H1 (cell line): ENCODE measurements at places on chromosomes 3 and 15.

GRCh38 chr3:64355401-64355807 is 130.1 kb upstream of the PRICKLE2 start:
- DNase-seq, result no peak

DNA sequence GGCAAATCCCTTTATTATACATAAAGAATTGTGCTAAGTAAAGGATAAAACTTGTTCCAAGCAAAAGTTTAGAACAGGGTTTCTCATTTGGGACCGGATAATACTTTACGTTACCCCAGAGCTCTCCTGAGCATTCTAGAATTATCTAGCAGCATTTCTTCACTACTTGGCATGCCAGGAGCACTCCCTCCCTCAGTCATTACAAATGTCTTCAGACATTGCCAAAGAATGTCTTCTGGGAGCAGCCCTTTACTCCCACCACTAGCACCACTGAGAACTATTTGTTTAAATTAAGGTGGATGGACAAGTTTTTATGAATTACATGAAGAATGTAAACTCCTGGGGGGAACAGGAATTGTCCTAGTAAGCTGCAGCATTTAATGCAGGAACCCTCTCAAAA is 516.4 kb downstream of the GBE1 start:
- DNase-seq, result no peak

GRCh38 chr3:135178566-135178965 is 383.5 kb downstream of the EPHB1 start:
- DNase-seq, result no peak

DNA sequence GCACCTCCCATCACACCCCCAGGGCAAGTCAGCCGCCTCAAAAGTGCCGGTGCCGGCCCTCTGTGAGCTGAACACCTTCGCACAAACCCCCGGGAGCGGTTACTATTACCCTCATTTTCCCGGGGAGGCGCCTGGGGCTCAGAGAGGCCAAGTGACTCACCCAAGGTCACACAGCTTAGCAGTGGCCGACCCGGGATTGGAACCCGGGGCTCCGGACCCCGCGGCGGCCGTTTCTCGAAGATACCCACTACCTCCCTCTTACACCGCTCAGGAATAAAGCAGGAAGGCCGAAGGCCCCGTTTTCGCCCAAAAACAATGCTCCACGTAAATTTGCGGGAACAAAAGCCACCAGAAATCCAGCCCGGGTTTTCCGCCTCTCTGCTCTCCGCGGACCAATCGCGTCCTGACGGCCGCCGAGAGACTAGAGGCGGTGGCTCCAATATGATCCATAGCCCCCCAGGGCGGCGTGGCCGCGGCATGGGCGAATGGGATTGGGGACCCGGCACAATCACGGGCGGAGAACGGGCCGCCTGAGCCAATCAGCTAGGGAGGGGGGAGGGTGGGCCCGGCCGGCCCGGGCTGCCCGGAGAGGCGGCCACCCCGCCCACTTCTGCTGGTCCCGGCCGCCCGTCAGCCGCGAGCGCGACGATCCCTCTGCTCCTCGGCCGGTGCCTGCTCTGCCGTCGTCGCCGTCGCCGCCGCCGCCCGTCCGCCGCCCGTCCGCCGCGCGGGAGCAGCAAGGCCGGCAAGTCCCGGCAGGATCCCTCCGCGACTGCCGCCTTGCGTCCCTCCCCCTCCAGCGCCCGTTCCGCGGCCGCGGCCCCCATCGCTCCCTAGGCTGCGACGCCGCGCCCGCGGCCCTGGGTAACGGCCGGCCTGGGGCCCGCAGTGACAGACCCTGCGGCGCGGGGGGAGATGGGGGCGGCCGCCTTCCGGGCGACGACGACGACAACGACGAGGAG is 177.0 kb downstream of the OR4M2 start:
- DNase-seq, result no peak

- DNase-seq, result no peak
Measured at GRCh38 chr3:12392101-12392878, 92.0 kb upstream of the TSEN2 start.

DNA sequence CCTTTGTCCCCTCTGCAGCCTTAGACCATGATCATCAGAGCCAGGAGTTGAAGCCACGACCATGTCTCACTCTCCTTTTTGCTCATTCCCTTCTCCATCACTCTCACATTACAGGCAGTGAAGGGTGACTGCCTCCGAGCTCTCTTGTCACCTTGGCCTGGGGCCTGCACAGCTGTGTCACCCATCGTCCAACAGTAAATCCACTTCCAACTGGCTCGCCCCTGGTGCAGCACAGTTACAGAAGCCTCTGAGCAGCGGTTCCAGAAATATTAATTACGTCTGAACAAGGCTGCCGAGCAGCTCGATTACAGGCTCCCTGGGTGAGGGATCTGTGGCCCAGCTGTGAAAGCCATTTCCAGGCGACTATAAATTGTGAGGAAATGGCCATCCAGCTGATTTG is 528.2 kb downstream of the NR2F2 start:
- no peak for DNase-seq

- no peak for DNase-seq
Measured at GRCh38 chr3:67083277-67083676, 85.2 kb downstream of the KBTBD8 start.

GRCh38 chr3:21645121-21645897 is 105.7 kb downstream of the ZNF385D start:
- DNase-seq, result no peak

- DNase-seq, result no peak
Measured at GRCh38 chr3:111810909-111811308, 48.2 kb upstream of the PHLDB2 start.

GRCh38 chr3:182294696-182295095 is 498.6 kb upstream of the ATP11B start:
- no peak for DNase-seq

DNA sequence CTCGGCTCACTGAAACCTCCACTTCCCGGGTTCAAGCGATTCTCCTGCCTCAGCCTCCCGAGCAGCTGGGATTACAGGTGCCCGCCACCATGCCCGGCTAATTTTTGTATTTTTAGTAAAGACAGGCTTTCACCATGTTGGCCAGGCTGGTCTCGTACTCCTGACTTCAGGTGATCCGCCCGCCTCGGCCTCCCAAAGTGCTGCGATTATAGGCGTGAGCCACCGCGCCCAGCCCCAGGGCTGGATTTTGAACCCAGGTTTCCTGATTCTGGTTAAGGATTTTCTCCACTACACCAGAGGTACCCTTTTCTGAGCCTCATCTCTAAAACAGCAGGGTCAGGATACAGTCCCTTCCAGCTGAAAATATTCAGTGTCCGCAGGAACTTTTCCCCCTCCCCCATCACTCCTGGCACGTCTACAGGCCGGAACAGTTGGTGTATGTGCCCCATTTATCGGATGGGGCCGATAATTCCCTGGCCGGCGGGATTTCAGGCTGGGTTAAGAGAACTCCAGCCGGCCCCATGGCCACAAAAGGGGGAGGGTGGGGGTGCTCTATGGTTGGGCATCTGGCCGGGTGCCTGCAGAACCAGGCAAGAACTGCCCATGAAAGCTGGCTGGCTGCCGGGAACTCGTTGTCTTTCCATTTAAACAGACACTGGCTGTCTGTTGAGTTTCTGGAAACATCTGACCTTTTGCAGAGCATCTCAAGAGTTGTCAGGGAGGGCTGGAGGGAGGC is 26.8 kb upstream of the SEMA4B start:
- no peak for DNase-seq

DNA sequence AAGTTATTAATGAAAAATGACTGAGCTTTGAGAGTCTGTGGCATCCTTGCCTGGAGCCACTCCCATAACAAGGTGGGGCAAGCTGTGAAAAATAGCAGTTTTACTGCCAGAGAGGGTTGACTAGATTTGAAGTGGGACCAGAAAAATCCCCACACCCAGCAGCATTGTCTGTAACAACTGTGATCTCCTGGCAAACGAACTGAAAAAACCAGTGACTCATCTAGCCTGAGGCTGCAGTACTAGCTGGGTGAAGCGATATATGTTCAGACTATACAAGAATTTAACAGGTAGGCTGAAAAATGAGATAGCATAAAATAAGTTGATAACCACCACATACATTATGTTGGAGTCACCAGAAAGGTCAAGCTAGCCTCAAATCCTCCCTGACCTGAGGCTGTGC is 64.0 kb downstream of the DPH6 start:
- DNase-seq, result peak; percentile 1

DNA sequence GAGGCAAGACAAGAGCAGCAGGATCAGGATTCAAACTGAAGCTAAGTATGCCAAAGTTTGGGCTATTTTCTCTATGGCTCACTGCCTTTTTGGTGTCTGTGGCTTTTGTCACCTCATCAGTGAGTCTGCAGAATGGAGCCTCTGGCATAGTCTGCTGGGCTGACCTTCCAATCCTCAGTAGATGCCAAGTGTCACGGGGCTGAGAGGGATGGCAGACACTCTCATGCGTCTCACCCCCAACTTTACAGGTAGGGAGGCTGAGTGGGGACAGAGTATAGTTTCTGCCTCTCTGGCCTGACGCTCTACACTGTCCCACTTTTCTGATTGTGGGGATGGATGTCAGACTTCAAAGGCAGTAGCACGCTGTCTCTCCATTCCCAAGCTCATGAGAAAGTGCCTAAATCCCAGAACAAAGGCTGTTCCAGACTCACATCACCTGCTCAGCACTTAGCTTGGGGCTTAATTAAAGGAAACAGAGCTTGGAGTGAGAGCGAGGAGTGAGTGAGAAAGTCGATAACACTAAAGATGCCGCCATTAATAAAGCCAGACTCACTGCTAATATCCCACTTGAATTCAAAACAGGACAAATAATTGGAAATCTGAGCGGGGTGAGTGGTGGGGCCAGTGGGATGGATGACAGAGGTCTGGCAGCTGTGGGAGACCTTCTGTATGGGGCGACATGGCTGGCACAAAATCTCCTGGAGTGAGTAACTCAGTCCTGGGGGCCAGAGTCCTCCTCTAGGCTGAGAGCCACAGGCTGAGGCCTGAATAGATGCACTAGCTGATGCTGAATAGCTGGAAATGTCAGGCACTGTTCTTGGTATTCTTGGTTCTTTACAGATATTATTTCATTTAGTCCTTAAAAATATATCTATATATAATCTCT is 78.4 kb upstream of the MRPS22 start:
- peak; percentile 17 for DNase-seq

- no peak for DNase-seq
Measured at GRCh38 chr3:196115678-196116083, 33.8 kb upstream of the TFRC start.

GRCh38 chr3:50395070-50395860 is 35.9 kb upstream of the TMEM115 start:
- no peak for DNase-seq

GRCh38 chr15:49471733-49472132 is 48.7 kb downstream of the FGF7 start:
- no peak for DNase-seq

GRCh38 chr3:190716211-190716610 is 146.3 kb downstream of the GMNC start:
- DNase-seq, result no peak

- DNase-seq, result no peak
Measured at GRCh38 chr15:59444081-59444835, 6.3 kb downstream of the FAM81A start.

DNA sequence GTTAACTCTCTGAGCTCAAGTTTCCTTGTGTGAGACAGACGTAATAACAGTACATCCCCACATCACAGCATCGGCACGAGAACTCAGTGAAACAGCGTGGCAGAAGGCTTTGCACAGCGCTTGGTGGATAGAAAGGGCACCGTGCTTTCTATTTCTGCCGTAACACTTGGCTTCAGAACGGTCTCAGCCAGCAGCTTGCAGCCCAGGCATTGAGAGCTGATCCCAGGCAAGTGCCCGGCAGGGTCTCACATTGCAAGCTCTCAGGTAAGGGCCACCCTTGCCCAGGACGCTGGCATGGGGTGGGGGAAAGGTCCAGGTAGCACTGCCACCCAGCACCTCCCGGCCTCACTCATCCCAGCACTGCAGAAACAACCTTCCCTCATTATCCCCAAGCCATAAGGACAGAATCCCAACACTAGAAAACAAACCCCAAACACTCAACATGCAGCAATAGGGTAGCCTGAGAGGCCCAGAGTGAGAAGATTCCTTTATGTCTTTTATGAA is 70.5 kb upstream of the ITGA11 start:
- DNase-seq, result no peak

DNA sequence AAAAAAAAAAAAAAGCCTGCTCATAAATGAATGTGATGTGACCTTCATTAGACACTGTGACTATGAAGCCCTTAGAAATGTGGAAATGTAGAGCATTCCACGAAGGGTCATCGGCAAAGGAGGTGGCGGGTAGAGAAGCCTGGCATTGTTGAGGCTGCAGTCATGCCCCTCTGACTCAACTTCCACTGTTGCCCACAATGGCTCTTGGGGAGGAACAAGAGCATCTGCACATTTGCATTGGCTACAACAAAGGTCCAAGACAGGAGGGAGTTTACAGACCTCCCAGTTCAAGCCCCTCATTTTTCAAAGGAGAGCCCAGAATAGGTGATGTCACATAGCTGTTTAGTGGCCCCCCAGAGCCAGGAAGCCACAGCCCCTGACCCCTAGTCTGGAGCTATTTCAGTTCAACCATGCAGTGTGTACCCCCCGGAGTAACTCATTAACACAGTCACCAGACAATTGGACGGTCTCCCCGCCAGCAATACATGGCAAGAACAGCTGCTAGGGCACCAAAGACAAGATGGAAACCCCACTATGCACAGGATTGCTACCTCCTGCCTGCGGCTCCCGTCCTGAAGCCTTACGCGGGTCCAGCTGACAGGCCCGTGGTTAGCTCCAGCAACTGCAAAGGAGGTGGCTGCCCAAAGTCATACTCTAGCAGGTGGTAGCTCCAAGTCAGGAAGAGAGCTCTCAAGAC is 56.2 kb downstream of the SH3BP5 start:
- DNase-seq, result no peak

GRCh38 chr3:194779729-194780224 is 94.1 kb downstream of the FAM43A start:
- DNase-seq, result no peak

DNA sequence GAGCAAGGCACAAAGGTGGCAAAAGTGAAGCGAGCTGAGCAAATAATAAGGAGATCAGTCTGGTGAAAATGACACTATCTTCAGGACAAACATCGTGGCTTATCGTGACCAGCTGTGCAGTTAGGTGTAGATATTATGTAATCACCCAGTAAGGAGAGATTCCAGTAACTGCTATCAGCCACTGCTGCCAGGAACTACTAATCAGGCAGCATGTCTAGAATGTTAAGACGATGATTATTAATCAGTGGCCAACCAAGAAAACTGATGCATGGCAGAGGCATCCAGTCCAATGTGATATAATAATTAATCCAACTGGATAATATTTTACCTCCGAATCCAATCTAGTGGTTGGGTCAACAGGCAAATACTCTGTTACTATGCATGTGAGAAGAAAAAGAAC is 252.7 kb upstream of the ZPLD1 start:
- DNase-seq, result no peak

DNA sequence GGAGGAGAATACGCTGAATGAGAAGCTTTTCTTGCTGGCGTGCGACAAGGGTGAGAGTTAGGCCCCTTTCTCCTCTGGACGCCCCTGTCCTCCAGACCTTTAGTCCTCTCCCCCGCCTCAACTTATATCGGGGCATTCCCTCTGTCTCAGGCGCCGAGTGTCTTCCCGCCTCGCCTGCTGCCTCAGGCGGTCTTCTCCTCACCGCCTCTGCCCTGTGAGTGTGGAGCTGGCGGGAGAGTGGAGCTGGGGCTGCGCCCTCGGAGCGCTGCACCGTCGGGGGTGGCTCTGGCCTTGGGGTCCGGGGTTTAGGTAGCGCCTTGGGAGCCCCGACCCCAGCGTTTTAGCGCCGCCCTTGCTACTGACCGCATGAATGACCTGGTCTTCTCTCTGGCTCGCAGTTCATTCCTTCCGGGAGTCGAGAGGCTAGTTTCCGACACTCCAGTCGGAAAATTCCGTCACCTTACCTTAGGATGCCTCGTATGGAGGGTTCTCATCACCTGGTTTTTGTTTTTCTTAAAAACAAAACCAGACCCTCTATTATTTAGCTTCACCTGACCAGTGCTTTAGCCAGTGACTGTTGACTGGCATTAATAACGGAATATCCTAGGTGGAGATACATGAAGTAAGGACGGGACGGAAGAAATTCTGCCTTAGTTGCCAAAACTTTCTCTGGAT is 985 bp downstream of the TRPC1 start:
- peak; percentile 34 for DNase-seq
